Lung microvascular endothelial cell (primary cell): ENCODE measurements at places on chromosomes 2 and 18. TPM values are rescaled to one million over a fixed set of nuclear protein-coding genes. Genes with fewer than 3 reads are reported as not detected.

DNA sequence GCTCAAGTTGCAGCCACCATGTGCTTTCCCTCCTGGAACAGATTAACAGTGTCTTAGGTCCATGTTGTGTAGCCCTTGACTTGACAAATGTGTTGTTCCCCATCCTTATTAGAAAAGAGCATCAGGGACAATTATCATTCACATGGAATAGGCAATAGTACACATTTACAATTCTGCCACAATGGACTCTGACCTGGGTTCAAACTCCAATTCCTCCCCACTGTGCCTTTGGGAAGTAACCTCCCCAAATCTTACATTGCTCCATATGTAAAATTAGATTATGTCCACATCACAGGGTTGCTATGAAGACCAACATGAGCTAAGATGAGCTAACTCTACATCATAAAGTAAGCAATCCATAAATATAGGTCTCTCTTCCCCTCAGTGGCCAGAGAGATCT, 193.8 kb downstream of the NRP2 start:
- DNase-seq: no peak

GRCh38 chr2:196263181-196263747, 91.9 kb upstream of the STK17B start:
- DNase-seq: no peak

DNA sequence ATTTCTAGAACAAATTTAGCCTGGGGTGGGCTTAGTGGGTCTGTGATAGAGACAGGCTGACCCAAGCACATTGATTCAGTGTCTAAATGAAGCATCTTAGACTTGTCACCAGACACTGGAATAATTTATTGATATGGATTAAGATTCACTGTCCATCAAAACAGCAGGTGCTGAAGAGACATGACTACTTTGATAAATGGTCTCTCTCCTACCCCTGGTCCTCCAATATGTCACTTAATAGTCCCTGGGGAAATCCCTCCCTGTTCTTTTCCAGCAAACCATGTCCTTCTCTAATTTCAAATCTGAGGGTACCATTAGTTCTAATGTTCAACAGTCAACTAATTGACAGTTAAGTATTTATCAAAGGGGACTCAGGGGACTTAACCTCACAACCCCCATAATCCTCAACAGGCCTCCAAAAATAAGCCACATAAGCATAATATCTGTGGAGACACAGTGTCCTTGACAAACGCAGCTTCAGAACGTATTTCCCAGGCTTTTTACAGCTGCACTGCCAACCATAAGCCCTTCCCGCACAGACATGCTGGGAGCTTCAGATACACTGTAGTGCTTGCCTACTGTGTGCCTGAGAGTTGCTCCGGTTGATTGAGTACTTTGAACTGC, 391.0 kb downstream of the THSD7B start:
- no peak for DNase-seq

GRCh38 chr2:173392731-173393130, 38.1 kb downstream of the CDCA7 start:
- DNase-seq: no peak

- no peak for DNase-seq
Measured at GRCh38 chr2:186559848-186560247, 30.0 kb upstream of the ITGAV start.

GRCh38 chr2:70089983-70090525, 2.8 kb downstream of the PCBP1 start:
- peak; percentile 28 for DNase-seq

DNA sequence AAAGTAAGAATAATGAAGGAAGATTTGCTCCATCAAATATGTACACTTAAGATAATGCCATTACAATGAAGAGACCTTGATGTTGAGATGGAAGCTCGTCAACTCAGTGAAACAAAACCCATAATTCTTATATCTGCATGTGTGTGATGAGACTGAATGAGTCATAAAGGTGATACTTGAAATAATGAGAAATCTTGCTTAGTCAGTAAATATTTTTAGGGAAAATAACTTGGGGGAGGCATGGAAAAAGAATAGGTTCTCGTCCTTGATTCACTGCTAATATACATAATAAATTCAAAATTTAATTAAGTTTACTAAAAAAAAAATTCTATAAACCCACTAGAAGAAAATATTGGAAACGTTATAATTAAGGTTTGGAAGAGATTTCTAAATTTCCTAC, 75.2 kb downstream of the TRIB2 start:
- no peak for DNase-seq

DNA sequence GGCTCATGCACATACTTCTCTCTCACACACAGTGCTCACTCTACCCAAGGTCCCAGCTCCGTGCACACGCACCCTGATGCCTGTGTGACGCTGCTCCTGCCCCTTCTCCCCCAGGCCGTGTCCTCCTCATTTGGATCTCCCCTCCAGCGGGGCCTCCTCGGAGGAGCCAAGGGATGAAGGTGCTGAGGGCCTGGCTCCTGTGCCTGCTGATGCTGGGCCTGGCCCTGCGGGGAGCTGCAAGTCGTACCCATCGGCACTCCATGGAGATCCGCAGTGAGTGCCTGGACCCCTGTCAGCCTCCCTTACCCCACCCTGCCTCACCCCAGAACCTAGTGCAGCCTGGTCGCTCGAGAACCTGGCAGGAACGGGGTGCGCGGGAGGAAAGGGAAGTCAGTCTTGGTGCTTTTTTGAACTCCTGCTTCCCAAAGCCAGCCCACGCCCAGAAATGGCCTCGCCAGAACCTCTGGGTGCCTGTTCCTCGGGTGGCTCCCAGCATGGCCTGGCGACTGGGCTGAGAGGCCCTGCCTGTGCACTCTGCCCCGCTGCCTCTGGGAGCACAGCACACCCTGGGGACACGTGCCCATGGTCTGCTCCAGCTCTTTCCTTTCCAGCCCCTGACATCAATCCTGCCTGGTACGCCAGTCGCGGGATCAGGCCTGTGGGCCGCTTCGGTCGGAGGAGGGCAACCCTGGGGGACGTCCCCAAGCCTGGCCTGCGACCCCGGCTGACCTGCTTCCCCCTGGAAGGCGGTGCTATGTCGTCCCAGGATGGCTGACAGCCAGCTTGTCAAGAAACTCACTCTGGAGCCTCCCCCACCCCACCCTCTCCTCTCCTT, at the start of gene PRLH:
Gene PRLH, plus strand, starts transcription at position 174 of the 835 bp plus-strand sequence. Its CDS starts 0 bp downstream, at position 174.
- no peak for DNase-seq

DNA sequence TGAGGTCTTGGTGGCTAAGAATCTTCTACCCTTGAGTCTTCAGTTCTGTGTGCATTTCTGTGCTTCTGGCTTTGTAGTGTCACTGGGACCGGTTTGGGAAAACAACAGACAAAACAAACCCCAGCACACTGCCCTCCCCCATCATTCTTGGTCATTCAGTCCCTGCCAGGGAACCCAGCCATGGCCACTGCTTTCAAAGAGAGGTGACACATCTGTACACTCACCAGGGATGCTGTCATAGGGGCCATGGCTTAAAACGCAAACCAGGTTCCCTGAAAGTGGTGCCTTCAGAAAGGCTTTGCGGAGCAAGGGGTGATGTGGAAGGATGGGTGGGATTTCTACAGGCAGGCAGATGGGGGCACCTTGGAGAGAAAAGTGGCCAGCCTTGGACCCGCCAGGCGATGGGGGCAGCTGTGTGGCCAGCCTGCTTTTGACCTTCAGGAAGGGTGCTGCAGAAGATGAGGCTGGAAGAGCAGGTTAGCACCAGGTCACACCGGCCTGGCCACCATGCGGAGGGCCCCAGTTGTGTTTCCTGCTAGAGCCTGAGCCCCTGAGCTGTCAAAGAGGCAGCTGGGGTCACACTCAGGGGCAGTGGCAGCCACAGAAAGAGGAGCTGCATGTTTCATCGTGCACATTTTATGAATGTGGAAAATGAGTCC, 101.3 kb downstream of the INHBB start:
- DNase-seq: no peak

GRCh38 chr18:36309436-36310391, 12.2 kb downstream of the FHOD3 start:
- DNase-seq: peak; percentile 99

- DNase-seq: peak; percentile 96
Measured at GRCh38 chr18:34659579-34660517, 50.2 kb upstream of the DTNA start.

DNA sequence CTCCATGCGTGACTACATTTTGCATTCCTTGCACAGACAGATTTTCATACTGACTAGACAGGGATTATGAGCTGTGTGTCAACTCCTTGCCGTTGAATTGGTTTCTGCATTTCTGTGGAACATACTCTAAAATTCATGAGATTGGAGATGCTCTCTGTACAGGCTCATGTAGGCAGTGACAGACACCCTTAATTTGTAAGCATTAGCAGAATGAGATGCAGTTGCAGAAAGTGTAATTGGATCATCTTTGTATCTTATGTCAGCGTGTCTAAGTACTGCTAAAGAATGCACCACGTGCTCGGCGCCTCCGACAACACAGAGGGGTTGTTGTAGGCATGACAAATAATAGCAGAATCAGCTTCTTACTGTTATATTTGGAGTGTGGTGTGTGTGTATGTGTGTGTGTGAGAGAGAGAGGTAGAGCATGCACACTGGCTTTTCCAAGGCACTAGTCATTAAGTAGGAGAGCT, 212.4 kb downstream of the CMPK2 start:
- DNase-seq: no peak

Gene DSC2
- total RNA-seq: under 0.01 TPM in 2 replicates

Gene CNRIP1
- 36.9 and 39.9 TPM in 2 replicates for total RNA-seq

Gene CSRNP3
- total RNA-seq: 0.44 and 0.99 TPM in 2 replicates

Gene NT5C1B
- not detected in 2 replicates for total RNA-seq

Gene TLX2
- not detected in 2 replicates for total RNA-seq

Gene REEP1
- 4.8 and 14.5 TPM in 2 replicates for total RNA-seq

Gene GLI2
- total RNA-seq: under 0.01 TPM in 1 of 2 replicates, not detected in the other

Gene CHN1
- total RNA-seq: 8.1 and 8.5 TPM in 2 replicates

Gene MBOAT2
- total RNA-seq: 6.2 and 6.5 TPM in 2 replicates

Gene CCDC93
- 13.7 and 19.0 TPM in 2 replicates for total RNA-seq
